ENCODE measurements at places on chromosomes 6 and 20. TPM values are rescaled to one million over a fixed set of nuclear protein-coding genes. Genes with fewer than 3 reads are reported as not detected.

GRCh38 chr6:139965393-139965792, 590.9 kb upstream of the CITED2 start:
- H3K27me3 ChIP-seq = no peaks in the 10 kb centered on the region
- H3K4me3 ChIP-seq = no peak overlapping the region
- H3K4me1 ChIP-seq = peaks cover 9% of the 10 kb centered on the region
- DNase-seq = no peak

- H3K4me1 ChIP-seq = peaks cover 6% of the 10 kb centered on the region
- no peak overlapping the region for H3K27ac ChIP-seq
- H3K36me3 ChIP-seq = no peaks in the 10 kb centered on the region
- no peaks in the 10 kb centered on the region for H3K27me3 ChIP-seq
- no peak for DNase-seq
These were observed 21.6 kb upstream of the GFOD1 start for GRCh38 chr6:13508711-13509705.

- peak overlapping the region; percentile 8 for H3K4me3 ChIP-seq
- H3K36me3 ChIP-seq = no peaks in the 10 kb centered on the region
- no peak overlapping the region for H3K27ac ChIP-seq
These were observed 11.3 kb downstream of the TFAP2A start for GRCh38 chr6:10403385-10404106.

DNA sequence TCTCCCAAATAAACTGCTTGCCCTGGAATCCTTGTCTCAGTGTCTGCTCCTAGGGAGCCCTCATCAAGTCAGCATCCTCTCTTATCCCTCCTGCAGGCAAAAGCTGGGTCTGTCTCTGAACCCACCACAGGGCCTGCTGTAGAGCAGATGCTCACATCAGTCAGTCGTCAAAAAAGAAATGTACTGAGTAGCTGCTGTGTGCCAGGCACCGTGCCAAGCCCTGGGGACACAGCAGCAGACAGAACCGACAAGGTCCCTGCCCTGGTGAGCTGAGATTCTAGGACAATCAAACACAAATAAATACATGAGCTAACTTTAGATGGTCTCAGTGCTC, 68.5 kb downstream of the EYA2 start:
- H3K27ac ChIP-seq = no peak overlapping the region
- H3K36me3 ChIP-seq = no peaks in the 10 kb centered on the region
- H3K4me1 ChIP-seq = no peaks in the 10 kb centered on the region
- no peaks in the 10 kb centered on the region for H3K27me3 ChIP-seq

DNA sequence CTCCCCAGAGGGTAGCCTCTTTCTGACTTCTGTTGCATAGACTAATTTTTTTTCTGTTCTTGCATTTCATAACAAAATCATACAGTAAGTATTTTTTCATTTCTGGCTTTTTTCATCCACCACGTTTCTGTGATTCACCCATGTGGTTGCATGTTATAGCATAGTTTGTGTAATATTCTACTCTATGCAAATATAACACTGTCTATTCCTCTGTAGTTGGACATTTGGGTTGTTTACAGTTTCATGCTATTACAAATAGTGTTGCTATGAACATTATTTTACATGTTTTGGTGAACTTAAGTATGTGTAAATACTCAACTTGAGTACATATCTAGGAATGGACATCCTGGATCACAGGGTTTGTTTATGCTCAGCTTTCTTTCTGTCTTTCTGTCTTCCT, 187.2 kb upstream of the KCNG1 start:
- no peak for DNase-seq
- no peak overlapping the region for H3K27ac ChIP-seq
- H3K27me3 ChIP-seq = no peaks in the 10 kb centered on the region

GRCh38 chr20:23609486-23610109, 3.9 kb upstream of the CST9 start:
- no peaks in the 10 kb centered on the region for H3K4me1 ChIP-seq
- no peak for DNase-seq
- H3K27ac ChIP-seq = no peak overlapping the region
- H3K36me3 ChIP-seq = no peaks in the 10 kb centered on the region
- no peaks in the 10 kb centered on the region for H3K27me3 ChIP-seq
- no peak overlapping the region for H3K4me3 ChIP-seq

- no peaks in the 10 kb centered on the region for H3K36me3 ChIP-seq
- H3K27ac ChIP-seq = no peak overlapping the region
- H3K27me3 ChIP-seq = no peaks in the 10 kb centered on the region
- H3K4me3 ChIP-seq = no peak overlapping the region
- H3K4me1 ChIP-seq = peaks cover 9% of the 10 kb centered on the region
These were observed 14.1 kb upstream of the HCK start for GRCh38 chr20:32037929-32038328.

DNA sequence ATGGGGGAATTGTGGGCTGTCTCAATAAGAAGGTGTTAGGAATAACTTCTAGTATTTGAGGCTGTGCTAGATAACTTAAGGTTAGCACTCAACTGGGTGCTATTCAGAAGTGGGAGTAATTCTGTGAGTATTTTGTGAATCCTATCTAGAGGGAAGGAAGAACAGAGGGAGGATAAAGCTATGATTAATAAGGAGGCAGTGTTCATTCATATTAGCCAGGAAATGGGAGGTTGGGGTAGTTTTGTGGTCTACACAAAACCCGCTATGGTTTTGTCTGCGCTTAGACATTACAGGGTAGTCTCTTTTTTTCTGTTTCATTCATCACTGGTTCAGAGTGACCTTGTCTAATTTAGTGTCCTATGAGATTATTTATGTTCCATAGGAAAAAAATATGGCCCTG, 341.0 kb downstream of the ARHGAP18 start:
- no peak for DNase-seq
- H3K4me1 ChIP-seq = peaks cover 4% of the 10 kb centered on the region
- H3K27me3 ChIP-seq = no peaks in the 10 kb centered on the region
- H3K4me3 ChIP-seq = no peak overlapping the region
- no peak overlapping the region for H3K27ac ChIP-seq

- no peak overlapping the region for H3K4me3 ChIP-seq
- H3K27ac ChIP-seq = no peak overlapping the region
- H3K27me3 ChIP-seq = no peaks in the 10 kb centered on the region
These were observed 20.1 kb downstream of the NT5E start for GRCh38 chr6:85470023-85470410.

GRCh38 chr20:5354901-5355300, 38.1 kb upstream of the PROKR2 start:
- no peaks in the 10 kb centered on the region for H3K4me1 ChIP-seq
- no peaks in the 10 kb centered on the region for H3K36me3 ChIP-seq
- H3K27me3 ChIP-seq = no peaks in the 10 kb centered on the region

GRCh38 chr6:128095362-128095761, 194.5 kb upstream of the THEMIS start:
- H3K27me3 ChIP-seq = no peaks in the 10 kb centered on the region
- no peaks in the 10 kb centered on the region for H3K4me1 ChIP-seq
- no peak for DNase-seq
- no peak overlapping the region for H3K4me3 ChIP-seq

DNA sequence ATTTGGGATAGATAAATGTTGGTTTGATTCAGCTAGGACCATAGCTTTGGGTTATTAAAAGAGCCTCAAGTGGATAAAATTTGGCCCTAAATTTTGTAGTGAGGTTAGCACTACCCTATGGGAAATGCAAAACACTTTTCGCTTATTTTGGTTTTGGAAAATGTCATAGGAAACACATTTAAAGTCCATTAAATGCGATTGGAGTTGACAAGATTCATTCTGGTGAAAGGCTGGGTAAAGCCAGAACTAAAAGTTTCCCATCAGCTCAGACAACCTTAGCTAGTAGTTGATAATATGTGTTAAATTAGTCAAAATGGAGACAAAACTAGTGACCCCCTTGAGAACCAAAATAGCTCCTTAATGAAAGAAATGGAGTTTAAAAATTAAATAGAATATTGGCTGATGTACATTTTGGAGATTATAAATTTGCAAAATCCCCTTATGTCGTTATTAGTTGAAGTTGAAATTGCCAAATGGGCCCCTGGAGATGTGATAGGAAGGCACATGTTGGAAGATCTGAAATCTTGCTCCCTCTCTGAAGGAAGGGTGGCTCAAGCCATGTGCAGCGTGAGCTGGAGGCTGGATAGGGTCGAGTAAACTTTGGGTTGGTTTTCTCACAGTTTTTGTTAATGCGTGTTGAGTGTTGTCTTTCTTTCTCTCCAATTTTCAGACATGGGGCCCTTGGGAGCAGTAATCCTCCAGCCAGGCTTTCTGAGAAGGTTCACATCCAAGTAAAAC, 72.8 kb downstream of the CD83 start:
- H3K36me3 ChIP-seq = no peaks in the 10 kb centered on the region
- H3K4me1 ChIP-seq = no peaks in the 10 kb centered on the region
- H3K4me3 ChIP-seq = no peak overlapping the region
- DNase-seq = no peak
- no peak overlapping the region for H3K27ac ChIP-seq

DNA sequence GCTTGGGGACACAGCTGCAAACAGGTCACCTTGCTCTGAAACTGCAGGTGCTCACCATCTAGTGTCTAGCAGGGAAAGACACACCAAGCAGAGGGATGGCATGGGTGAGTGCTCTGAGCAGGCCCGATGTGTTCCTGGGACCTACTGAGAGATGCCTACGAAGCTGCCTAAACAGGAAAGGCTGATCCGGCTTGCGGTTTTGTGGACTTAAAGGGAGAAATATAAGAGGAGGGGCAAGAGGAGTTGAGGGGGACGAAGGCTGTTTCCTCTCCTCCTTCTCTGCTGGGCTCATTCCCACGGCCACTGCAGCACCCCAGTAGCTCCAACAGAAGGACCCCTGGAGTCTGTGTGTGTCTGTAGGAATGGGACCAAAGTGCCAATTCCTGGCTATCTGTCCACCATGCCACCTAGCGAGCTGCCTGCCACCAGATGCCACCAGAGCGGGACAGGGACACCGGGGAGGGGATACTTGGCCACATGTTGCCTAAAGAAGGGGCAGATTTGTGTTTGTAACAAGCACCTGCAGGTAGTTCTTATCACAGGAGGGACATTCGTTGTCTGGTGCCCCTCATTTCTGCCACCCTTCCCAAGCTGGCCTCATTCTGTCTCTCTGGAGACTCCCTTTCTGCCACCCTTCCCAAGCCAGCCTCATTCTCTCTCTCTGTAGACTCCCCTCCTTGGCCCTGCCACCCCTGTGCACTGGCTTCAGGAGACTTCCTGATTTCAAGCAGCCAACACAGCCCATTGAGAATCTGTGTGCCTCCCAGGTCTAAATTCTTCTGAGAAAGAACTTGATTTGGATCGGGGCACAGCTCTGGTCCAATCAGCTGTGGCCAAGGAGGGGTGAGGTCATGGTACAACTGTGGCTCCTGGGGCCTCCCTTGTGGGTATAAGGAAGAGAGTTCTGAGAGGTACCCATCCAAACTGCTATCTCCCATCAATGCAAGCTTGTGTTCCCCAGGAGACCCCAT, 221.8 kb downstream of the ANKRD60 start:
- no peaks in the 10 kb centered on the region for H3K27me3 ChIP-seq
- no peak for DNase-seq
- H3K36me3 ChIP-seq = no peaks in the 10 kb centered on the region

- H3K27ac ChIP-seq = no peak overlapping the region
- no peak for DNase-seq
- H3K4me3 ChIP-seq = no peak overlapping the region
- H3K4me1 ChIP-seq = peaks cover 21% of the 10 kb centered on the region
- H3K27me3 ChIP-seq = no peaks in the 10 kb centered on the region
- peaks cover 23% of the 10 kb centered on the region for H3K36me3 ChIP-seq
These were observed 20.9 kb downstream of the MAP1LC3A start for GRCh38 chr20:34579191-34579978.

- no peak overlapping the region for H3K27ac ChIP-seq
- H3K27me3 ChIP-seq = no peaks in the 10 kb centered on the region
- H3K36me3 ChIP-seq = no peaks in the 10 kb centered on the region
- H3K4me3 ChIP-seq = no peak overlapping the region
- no peak for DNase-seq
- H3K4me1 ChIP-seq = peaks cover 6% of the 10 kb centered on the region
These were observed 699.5 kb downstream of the QKI start for GRCh38 chr6:164114051-164114450.

GRCh38 chr20:1951436-1952115, 42.3 kb downstream of the PDYN start:
- H3K27me3 ChIP-seq = peaks cover 3% of the 10 kb centered on the region
- no peaks in the 10 kb centered on the region for H3K36me3 ChIP-seq
- H3K27ac ChIP-seq = no peak overlapping the region
- H3K4me1 ChIP-seq = peaks cover 17% of the 10 kb centered on the region
- no peak for DNase-seq
- no peak overlapping the region for H3K4me3 ChIP-seq

DNA sequence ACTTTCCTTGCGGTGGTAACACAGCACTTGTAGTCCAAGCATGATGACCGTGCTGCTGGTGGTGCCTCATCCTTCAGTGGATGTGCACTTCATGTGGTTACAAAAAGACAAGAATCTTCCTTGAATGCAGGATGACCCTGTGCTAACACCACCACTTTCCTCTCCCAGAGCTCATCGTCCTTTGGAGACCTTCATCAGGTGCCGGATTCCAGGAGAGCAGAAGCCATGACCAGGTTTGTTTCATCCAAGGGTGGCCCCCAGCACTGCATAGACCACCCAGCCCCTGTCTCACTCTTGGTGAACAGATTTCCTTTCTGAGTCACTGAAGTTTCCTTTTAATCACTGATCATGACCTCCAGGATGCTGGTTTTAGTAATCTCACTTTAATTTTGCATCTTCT, 101.2 kb upstream of the SYNDIG1 start:
- no peak for DNase-seq
- no peak overlapping the region for H3K27ac ChIP-seq
- H3K27me3 ChIP-seq = no peaks in the 10 kb centered on the region
- H3K4me3 ChIP-seq = no peak overlapping the region
- H3K36me3 ChIP-seq = no peaks in the 10 kb centered on the region

DNA sequence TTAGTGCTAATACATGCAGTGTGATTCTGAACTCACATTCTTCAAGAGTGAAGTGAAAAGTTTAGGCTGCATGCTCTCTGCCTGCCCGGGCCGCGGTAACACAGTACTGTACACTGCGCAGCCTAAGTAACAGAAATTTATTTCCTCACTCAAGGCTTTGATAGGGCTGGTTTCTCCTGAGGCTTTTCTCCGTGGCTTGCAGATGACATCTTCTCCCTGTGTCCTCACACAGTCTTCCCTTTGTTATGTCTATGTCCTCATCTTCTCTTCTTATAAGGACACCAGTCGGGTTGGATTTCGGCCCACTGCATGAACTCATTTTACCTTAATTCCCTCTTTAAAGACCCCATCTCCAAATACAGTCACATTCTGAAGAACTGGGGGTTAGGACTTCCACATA, 51.1 kb upstream of the TMEM170B start:
- no peaks in the 10 kb centered on the region for H3K36me3 ChIP-seq
- H3K27ac ChIP-seq = no peak overlapping the region
- peaks cover 12% of the 10 kb centered on the region for H3K4me1 ChIP-seq
- DNase-seq = no peak
- no peak overlapping the region for H3K4me3 ChIP-seq

DNA sequence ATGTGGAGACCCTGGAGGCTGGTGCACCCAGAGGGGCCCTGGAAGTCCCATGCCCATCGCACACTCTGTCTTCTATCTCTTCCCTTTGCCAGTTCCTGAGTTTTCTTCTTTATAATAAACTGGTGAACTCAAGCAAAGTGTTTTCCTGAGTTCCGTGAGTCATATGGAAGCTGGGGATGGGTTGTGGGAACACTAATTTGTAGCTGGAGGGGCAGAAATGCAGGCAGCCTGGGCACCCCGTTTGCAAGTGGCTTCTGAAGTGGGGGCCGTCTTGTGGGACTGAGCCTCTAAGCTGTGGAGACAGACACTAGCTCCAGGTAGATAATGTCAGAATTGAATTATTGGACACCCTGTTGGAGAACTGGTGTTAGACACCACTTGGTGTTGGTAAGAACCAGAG, 3.2 kb upstream of the PPP1R3G start:
- no peaks in the 10 kb centered on the region for H3K36me3 ChIP-seq
- H3K4me1 ChIP-seq = peaks cover 25% of the 10 kb centered on the region
- peaks cover 18% of the 10 kb centered on the region for H3K27me3 ChIP-seq
- no peak overlapping the region for H3K4me3 ChIP-seq
- DNase-seq = no peak
- no peak overlapping the region for H3K27ac ChIP-seq

FAM184A gene
- total RNA-seq = 8.4 TPM

TMEM151B gene
- not detected for total RNA-seq

OXT gene
- not detected for total RNA-seq

PPP2R5D gene
- total RNA-seq = 36.1 TPM

ZC3H12D gene
- total RNA-seq = 2.5 TPM

CTCFL gene
- total RNA-seq = not detected

All from upper lobe of left lung (tissue), 6 donors.